ENCODE measurements at places on chromosomes 5 and 9.

- DNase-seq: no peak
Observed at GRCh38 chr5:124460642-124461041, 285.8 kb downstream of the ZNF608 start.

GRCh38 chr9:33464045-33464636 lies 9.6 kb downstream of the NOL6 start:
- DNase-seq: no peak

- no peak for DNase-seq
Observed at GRCh38 chr9:37259951-37260350, 139.6 kb downstream of the ZCCHC7 start.

DNA sequence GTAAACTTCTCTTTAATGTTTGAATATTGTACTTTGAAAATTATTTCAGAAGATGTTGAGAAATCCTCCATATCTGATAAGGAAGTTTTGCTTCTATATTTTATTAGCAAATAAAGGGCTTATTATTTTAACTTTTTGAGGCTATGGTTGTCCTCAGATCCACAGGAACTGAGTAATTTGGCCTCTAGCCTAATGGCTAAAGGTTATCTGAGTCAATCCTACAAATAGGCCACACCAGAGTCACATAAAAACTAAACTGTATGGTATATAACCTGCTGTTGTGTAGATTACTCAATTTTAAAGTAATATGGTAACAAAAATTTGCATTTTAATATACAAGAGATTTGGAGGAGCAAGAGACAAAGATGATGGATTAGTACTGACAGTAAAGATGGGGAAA lies 549.2 kb upstream of the GRAMD2B start:
- no peak for DNase-seq

DNA sequence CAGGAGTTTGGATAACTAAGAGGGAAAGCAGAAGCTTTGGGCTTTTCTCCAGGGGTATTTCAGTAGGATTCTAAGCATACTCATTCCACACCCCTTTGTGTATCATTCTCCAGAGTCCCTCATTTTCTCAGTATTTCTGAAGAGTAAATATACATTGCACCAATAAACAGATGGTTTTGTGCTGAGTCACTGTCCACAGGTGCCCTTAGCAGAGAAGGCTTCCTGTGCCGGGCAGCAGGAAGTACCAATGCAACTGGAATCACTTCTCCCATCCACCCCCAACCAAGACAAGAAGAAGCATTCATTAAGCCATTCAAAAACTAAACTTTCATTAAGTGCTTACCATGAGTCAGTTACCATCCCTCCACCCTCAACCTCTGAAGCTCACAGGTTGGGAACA lies 3.6 kb upstream of the CCNJL start:
- no peak for DNase-seq

DNA sequence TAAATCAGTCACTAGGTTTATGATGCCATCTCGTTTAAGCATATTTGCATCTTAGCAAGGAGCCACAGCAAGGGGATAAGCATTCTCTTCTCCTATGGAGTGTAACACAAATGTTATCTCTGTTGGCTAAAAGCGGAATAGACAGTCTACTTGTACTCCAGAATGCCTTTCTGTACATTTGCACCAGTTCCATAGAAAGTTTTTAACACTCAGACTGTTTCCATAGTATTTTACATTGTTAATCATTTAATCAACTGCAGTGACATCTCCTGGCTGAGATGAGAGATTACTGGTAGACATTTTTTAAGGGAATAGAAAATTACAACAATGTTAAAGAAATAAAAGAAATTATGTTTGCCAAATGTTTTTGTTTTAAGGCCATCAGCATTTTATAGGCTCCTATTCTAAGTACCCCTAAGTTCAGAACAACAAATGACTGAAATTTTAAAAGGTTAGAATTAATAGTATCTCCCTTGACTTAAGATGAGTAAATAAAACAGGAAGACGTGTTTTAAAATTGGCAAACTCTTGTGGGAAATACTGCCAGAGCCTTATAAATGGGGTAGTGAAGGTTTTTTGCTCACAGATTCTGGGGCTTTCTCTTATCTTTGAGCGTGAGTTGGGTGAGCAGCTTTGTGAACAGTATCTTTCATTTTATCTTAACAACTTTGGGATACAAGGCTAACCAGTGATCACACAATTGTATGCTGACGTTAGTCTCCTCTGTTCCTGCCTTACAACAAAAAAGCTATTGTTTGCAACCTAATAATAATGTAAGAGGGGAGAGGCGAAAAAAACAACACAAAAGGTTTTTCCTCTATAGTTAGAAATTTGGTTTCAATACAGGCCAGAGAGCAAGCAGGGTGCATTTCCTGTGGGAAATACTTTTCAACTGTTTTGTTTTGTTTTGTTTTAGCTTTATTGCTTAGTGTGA lies 294.3 kb downstream of the FBXL7 start:
- DNase-seq: no peak

DNA sequence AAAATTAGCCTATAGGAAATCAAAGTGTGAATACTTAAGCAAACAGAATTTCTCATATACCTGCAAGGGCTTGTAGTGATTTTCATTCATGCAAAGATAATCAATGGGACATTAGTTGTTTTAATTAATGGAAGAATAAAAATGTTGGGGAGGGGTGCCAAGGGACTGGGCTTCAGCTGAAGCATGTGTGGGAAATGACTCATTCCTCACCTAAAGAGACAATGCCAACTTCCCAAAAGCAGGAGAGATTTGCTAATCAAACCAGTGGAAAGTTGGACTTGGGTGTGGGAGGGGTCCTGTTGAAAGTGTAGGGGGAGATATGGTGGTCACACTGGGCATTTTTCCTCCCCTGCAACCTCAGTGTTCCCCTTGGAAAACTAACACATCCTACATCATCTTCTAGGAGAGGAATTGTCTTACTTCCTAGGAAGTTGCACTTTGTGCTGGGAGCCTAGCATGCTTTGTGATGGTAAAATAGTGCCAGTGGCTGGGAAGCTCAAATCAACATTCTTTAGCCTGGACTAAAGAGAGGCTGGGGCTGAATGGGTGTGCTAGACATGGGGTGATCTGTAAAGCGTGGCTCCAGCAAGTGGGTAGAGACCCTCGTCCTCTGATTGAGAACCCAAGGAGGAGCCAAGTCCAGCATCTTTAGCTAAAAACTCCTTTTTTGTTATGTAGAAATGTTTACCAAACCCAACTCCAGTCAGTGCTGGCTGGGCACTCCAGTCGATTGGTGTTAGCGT lies 6.4 kb upstream of the LHX2 start:
- DNase-seq: no peak

DNA sequence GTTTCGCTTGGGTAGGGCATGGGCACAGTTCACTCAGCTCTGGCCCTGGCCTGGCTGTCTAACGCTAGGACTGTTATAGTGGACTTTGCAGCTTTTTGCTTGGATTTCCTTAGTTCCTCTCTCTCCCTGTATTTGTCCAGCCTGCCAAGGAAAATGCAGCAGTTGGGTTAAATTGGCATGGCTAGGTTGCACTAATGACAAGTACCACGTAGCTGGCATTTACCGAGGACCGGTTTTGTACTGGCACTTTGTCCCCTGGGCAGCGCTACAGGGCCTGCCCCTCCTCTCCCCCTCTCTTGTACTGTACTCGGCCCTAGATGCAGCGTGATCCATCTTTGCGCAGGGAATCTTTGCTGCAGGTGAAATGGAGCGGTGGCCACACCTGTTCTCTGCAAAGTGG lies 2.4 kb downstream of the WDR5 start:
- no peak for DNase-seq

DNA sequence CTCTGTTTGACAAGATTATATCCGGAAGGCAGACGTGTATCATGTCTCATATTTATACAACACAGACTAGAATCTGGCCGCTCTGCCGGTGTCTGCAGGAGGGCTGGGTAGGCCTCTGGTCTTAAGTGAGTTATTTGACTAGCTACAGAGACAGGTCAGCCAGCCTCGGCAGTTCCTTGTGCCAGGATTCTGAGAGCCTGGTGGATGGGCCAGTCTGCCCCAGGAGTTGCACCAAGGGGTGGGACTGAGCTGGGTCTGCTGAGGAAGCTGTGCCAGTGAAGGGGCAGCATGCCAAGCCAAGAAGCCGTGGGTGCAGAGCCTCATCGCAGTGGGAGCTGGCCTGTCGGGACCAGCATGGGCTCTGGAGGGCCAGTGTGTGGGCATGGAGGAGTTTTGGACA lies 7.1 kb downstream of the SNX18 start:
- no peak for DNase-seq

DNA sequence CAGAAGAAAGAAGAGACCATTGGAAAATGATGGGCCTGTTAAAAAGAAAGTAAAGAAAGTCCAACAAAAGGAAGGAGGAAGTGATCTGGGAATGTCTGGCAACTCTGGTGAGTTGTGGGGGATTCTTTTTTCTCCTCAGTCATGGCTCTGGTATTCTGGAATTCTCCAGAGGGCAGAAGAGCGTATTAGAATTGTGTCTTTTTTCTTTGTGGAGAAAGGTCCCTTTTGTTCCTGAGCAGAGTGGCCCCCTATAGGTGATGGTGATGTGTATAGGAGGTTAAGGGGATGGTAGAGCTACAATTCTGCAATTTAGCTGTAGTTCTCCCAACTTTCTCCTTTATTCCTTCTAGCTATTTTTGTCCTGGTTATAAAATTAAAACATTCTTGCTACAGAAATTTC lies 1.6 kb upstream of the DHFR start:
- no peak for DNase-seq

DNA sequence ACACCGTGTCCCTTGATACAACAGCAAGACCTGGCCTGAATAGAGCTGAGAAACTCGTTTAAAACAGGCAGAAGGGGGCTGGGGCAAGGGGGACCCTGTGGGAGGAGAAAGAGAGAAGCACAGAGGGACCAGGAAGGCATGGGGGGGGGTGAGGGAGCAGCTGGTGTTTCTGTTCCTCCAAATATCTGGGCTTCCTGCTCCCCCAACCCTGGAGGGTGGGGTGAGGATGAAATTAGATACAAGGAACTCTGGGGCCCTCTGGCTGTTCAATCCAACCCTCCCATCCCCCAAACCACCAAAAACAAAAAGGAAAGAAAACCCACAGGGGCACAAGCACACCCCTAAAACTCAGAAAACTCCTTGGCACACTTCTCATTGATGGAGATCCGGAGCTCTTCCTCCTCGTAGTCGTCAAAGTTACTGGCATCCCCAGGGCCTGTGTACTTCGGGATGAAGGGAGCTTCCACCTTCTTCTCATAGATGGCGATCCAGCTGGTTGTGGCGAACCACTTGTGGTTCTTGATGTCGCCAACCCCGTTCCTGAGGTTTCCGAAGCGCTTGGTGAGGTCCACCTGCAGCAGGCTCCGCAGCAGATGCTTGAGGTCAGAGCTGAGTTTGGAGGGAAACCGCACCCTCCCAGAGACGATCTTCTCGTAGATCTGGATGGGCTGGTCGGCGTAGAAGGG lies 1.1 kb downstream of the PRKACG start:
- DNase-seq: no peak

- DNase-seq: no peak
Observed at GRCh38 chr5:158897444-158898160, 202.1 kb downstream of the EBF1 start.

- no peak for DNase-seq
Observed at GRCh38 chr9:86676396-86676795, 270.9 kb downstream of the GAS1 start.

- no peak for DNase-seq
Observed at GRCh38 chr5:145245354-145245753, 589.8 kb downstream of the PRELID2 start.

- DNase-seq: no peak
Observed at GRCh38 chr9:120845255-120845654, 2.5 kb upstream of the PSMD5 start.

GRCh38 chr9:70883963-70884793 lies 237.2 kb downstream of the TRPM3 start:
- DNase-seq: no peak

- no peak for DNase-seq
Observed at GRCh38 chr9:82410306-82410705, 421.7 kb downstream of the SPATA31D1 start.

- no peak for DNase-seq
Observed at GRCh38 chr5:38697013-38697412, 140.6 kb upstream of the LIFR start.

DNA sequence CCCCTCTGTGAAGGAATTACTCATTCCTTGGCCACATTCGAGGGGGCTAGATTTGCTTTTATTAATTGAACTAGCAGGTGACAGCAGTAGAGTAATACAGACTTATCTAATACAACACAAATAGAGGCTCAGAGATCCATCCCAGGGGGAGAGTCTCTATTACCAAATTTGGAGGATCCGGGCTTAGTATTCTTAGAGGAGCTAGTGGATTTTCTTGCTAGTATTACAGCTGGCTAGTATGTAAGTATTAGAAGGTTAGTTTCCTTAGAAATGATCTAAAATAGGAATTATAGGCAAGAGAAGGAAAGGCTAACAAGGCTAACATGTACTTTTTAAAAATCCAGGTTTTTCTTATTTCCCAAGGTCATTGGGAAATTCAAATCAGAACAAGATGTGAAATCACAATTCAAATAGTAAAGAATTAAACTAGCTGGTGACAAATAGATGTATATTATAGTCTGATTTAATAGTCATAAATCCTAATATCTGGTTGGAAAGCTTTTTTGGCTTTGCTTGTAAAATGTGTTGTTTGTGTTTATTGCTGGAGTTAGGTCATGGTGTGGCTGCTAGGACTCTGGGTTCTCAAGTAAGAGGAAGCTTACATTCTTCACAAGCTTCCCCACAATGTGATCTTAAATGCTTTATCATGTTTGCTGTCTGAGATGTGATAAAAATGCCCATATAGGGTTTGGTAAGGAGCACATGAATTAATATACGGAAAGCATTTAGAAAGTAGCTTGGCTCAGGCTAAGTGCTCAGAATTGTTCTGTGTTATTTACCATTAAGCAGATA lies 160.4 kb upstream of the MPDZ start:
- DNase-seq: no peak

GRCh38 chr5:147360816-147361215 lies 126.0 kb downstream of the STK32A start:
- no peak for DNase-seq

GRCh38 chr9:135609366-135609955 lies 29.9 kb downstream of the GLT6D1 start:
- DNase-seq: no peak

DNA sequence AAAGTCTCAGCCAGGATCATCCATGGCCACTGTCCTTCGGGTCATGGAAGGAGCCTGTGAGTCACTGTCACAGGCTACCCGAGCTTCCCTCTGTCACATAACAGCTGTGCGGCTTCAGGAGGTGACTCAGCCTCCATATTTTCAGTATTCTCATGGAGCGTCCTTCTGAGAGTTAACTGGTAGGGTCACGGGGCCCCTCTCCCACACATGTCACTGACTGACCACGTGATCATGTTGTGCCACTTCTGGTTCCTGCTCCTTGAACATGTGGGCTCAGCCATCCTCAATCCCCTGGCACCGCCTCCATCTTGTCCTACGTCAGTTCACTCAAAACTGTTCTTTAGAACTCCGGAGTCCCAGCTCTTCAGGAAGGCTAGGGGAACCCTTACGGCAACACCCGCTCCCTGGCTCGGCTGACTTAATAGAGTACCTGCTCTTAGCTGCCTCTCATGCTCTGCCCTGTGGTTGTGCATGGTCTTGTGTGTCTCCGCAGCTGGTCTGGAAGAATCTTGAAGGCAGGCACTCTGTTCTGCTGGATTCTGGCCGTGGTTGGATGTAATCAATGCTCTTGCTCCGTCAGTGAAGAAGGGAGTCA lies 182.8 kb downstream of the ICE1 start:
- DNase-seq: no peak
